ENCODE measurements at places on chromosomes 12 and 14. TPM values are rescaled to one million over a fixed set of nuclear protein-coding genes. Genes with fewer than 3 reads are reported as not detected.

GRCh38 chr12:1611803-1612572, 17.0 kb upstream of the WNT5B start:
- no peak overlapping the region for H3K27ac ChIP-seq
- no peak for DNase-seq
- H3K4me3 ChIP-seq = no peak overlapping the region
- no peaks in the 10 kb centered on the region for H3K27me3 ChIP-seq
- no peaks in the 10 kb centered on the region for H3K36me3 ChIP-seq

DNA sequence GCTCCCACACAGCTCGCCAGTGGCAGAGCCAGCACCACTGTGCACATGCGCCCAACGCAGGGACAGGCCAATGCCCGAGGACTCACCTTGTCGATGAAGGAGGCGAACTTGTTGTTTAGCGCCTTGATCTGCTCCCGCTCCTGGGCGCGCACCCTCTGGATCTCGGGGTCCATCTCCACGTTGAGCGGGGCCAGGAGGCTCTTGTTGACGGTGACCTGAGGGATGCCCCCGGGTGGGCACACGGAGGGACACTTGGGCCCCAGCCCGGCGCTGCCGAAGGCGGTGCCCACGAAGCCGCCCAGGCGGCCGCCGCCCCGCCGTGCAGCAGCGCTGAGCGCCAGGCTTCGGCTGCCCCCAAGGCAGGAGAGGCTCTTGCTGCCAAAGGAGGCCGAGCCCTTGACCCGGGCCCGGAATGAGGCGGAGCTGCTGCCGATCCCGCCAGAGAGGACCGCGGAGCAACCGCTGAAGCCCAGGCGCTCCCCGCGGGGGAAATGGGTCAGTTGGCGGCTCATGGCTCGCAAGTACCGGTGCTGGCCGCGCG, at the start of gene KRT72:
KRT72 (minus strand) TSS at position 523 of the 541 bp plus-strand sequence; CDS start at position 512, 11 bp downstream.
- DNase-seq = no peak
- no peaks in the 10 kb centered on the region for H3K27me3 ChIP-seq
- no peaks in the 10 kb centered on the region for H3K4me1 ChIP-seq
- H3K4me3 ChIP-seq = no peak within 1 kb of the TSS

DNA sequence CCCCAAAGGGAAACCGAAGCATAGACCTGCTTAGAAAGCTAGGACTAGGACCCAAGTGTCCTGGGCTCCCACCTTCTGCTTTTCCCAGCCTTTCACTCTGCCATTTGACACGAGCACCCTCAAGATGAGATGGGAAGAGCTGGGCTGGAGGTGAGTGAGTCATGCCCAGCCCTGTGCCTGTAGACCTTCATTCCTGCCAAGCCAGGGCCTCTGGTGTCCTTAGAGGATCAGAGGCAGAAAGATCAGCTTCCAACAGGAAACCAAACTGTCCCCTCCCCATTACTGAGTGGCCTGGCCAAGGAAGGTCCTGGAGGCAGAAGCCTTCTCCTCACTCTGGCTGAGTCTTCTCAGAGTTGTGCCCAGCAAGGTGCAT, 3.5 kb downstream of the TMEM63C start:
- H3K36me3 ChIP-seq = no peaks in the 10 kb centered on the region
- H3K27ac ChIP-seq = peak overlapping the region; percentile 83
- no peaks in the 10 kb centered on the region for H3K4me1 ChIP-seq
- H3K27me3 ChIP-seq = no peaks in the 10 kb centered on the region
- no peak for DNase-seq

DNA sequence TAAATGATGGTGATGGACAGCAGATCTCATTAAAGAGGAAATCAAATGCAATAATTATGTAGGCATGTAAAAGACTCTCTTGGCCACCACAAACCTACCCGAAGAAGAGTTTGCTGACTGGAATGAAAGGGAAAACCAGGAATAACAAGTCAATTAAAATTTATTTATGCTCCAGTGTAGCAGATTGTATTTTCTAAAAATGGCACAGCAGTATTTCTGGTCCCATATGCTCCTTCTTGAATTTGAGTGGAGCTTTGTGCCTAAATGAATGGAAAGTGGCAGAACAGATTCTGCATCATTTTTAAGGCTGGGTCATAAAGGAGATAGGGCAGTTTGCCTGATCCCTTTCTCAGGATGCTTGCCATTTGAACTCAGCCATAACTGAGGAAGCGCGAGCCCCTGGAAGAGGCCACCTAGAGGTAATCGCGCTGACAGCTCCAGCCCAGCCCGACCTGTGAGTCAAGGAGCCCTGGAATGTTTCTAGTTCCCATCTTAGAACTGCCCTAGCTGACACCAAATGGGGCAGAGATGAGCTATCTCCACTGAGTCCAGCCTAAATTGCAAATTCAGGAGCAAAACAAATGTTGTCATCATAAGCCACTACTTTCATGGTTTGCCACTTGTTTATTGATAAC, 229.2 kb upstream of the TMTC1 start:
- H3K4me3 ChIP-seq = no peak overlapping the region
- H3K4me1 ChIP-seq = no peaks in the 10 kb centered on the region
- no peak for DNase-seq
- no peak overlapping the region for H3K27ac ChIP-seq

- peaks cover 13% of the 10 kb centered on the region for H3K4me1 ChIP-seq
- peaks cover 52% of the 10 kb centered on the region for H3K36me3 ChIP-seq
- H3K27ac ChIP-seq = no peak overlapping the region
- no peak overlapping the region for H3K4me3 ChIP-seq
- no peaks in the 10 kb centered on the region for H3K27me3 ChIP-seq
Measured at GRCh38 chr12:123757561-123757960, 4.5 kb upstream of the DNAH10 start.

DNA sequence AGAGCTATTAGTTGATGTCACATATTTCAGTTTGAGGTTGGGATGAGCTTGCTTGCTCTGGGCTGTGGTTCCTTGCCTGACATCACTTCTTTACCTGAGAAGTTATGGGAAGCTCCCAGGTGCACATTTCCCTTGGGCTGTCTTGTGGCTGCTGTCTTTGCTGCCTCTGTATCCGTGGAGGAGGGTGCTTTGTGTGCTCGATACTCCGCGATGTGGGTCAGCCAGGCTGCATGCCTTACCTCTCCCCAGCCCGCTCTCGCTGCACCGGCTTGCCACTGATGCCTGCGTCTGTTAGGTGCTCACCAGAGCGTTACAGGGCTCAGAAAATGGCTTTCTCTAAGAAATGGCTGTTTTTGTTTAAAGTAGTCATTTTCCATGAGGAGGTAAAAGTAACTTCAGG, 19.6 kb downstream of the PELI2 start:
- no peak overlapping the region for H3K27ac ChIP-seq
- DNase-seq = no peak
- H3K27me3 ChIP-seq = no peaks in the 10 kb centered on the region
- no peak overlapping the region for H3K4me3 ChIP-seq
- H3K36me3 ChIP-seq = no peaks in the 10 kb centered on the region

The KRT75 gene
- not detected for total RNA-seq

The HNRNPA1 gene
- 703 TPM for total RNA-seq

DNA sequence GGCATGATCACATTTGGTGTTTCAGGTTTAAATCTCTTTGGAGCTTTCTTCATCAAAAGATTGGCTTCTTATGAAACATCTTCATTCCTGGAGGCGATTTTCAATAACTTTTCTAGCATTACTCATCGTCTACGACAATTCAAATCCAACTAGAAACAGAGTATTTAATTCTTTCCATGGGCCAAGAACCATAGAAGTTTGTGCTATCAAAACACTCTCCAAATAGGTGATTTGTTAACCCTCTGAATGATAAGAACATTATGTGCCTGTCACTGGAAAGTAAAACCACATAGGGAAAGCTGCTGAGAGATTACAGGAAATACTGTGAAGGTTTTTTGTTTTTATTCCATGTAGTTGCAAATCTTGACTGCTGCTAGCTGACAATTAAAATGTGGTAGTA, 6.9 kb upstream of the DCN start:
- H3K36me3 ChIP-seq = no peaks in the 10 kb centered on the region
- H3K27me3 ChIP-seq = no peaks in the 10 kb centered on the region
- DNase-seq = no peak

The PPP2R5C gene
- total RNA-seq = 89.1 TPM

DNA sequence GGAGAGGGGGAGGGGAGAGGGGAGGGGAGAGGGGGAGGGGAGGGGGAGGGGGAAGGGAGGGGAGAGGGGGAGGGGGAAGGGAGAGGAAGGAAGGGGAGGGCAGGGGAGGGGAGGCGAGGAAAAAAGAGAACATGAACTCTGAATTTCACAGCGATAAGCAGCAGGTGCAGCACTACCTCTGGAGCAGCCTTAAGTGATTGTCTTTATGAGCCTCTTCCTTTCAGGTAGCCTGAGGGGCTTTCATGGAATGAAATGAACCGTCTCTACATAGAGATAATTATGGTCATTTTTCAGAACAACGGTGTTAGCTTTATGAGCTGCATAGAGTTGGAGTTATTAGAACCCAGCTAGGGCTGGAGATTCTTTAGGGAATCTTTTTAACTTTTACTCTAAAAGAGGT, 18.1 kb upstream of the PTCSC3 start:
- H3K4me1 ChIP-seq = no peaks in the 10 kb centered on the region
- no peak for DNase-seq
- H3K27ac ChIP-seq = no peak overlapping the region
- no peaks in the 10 kb centered on the region for H3K36me3 ChIP-seq

DNA sequence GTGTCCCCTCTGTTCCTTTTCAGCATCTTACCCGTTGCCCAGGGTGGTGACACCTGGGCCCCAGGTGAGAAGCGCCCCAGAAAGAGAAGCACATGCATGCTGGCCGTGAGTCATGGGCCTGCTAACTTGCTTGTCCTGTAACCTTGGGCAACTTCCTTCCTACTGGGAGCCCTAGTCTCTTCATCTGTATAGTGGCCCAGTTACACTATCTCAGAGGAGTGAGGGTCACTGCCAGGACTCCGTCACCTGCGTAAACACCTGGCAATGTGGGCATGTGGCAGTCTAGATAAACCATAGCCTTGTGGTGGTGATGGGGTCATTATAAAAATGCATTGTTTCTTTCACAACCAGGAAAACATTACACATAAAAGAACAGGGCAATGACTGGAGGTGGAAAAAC, 125.2 kb downstream of the SLC25A47 start:
- H3K4me3 ChIP-seq = no peak overlapping the region
- no peaks in the 10 kb centered on the region for H3K4me1 ChIP-seq
- no peaks in the 10 kb centered on the region for H3K36me3 ChIP-seq
- DNase-seq = no peak

GRCh38 chr14:75279153-75279762, 630 bp downstream of the FOS start:
- no peaks in the 10 kb centered on the region for H3K36me3 ChIP-seq
- H3K27ac ChIP-seq = peak overlapping the region; percentile 77
- H3K4me3 ChIP-seq = peak overlapping the region; percentile 63
- peaks cover 26% of the 10 kb centered on the region for H3K4me1 ChIP-seq

The IFNG-AS1 gene
- total RNA-seq = 4.1 TPM

DNA sequence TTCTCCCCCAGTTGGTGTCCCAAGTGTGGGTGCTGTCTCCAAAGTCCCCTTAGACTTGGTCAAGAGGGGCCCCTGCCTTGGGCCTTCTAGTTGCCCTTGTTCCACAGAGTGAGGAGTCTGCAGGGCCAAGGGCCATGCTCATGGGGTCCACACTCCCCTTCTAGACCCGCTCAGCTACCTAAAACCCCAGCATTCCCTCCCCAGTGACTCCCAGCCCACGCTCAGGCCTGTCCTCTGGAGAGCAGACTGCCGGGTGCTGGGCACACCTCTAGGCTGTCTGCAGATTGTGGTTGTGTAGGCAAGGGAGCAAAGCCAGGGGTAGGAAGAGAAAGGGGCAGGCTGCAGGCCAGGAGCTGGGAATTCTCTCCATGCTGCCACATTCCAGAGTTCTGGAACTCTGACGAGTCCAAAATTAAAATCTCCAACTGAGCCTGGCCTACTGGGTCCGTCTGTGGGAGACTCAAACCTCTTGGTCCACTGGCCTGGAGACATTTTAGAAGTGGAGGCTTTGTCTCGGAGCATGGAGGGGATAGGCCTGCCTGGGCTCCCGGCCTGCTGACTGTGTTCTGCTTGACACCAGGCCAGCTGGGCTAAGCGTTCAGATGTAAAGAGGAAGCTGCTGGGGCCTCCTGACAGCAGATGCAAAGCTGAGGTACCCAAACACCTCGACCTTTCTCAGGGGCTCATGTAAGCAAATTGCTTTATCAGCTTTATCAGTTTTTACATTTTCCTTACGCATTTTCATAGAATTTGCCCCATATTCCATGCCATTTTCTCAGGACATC, 13.7 kb upstream of the KRT5 start:
- H3K4me1 ChIP-seq = no peaks in the 10 kb centered on the region
- no peak overlapping the region for H3K27ac ChIP-seq
- no peak for DNase-seq

The TAS2R13 gene
- total RNA-seq = 7.9 TPM

The AQP5 gene
- total RNA-seq = not detected

GRCh38 chr14:51022769-51023168, 72.1 kb downstream of the TRIM9 start:
- H3K36me3 ChIP-seq = no peaks in the 10 kb centered on the region
- H3K27me3 ChIP-seq = no peaks in the 10 kb centered on the region

The KRT74 gene
- total RNA-seq = not detected

- peak; percentile 81 for DNase-seq
- H3K27me3 ChIP-seq = no peaks in the 10 kb centered on the region
- H3K27ac ChIP-seq = no peak overlapping the region
- no peak overlapping the region for H3K4me3 ChIP-seq
- no peaks in the 10 kb centered on the region for H3K36me3 ChIP-seq
Measured at GRCh38 chr12:47742253-47742825, 16.3 kb downstream of the RAPGEF3 start.

DNA sequence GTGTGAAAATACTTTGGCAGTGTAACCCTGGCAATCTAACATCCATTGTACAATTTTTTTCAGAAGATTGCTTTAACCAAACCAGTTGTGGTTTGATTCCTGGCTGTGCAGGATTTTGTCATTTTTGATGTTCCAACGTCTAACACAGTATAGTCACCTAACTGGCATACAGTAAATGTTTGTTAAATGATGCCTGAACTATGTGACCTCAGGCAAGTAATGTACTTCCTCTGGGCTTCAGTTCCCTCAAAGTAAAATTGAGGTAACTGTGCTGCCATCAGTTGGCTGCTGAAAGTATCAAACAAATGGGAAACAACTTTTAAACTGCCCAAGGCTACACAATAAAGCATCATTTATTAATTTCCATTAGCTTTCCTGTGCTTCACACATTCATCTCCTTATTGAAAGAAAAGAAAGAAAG, 4.3 kb downstream of the TM7SF3 start:
- no peaks in the 10 kb centered on the region for H3K4me1 ChIP-seq
- no peak for DNase-seq
- no peak overlapping the region for H3K27ac ChIP-seq
- no peaks in the 10 kb centered on the region for H3K36me3 ChIP-seq
- H3K27me3 ChIP-seq = no peaks in the 10 kb centered on the region

- no peak overlapping the region for H3K4me3 ChIP-seq
- no peaks in the 10 kb centered on the region for H3K36me3 ChIP-seq
- peak; percentile 73 for DNase-seq
Measured at GRCh38 chr14:99576304-99576703, 27.7 kb downstream of the CCDC85C start.

GRCh38 chr12:105040476-105040875, 43.8 kb downstream of the ALDH1L2 start:
- no peak overlapping the region for H3K4me3 ChIP-seq
- H3K36me3 ChIP-seq = no peaks in the 10 kb centered on the region
- no peaks in the 10 kb centered on the region for H3K27me3 ChIP-seq

The PIP4P1 gene
- total RNA-seq = 28.2 TPM

The LIN7A gene
- total RNA-seq = 28.2 TPM

- H3K36me3 ChIP-seq = no peaks in the 10 kb centered on the region
- H3K27me3 ChIP-seq = no peaks in the 10 kb centered on the region
- H3K4me1 ChIP-seq = no peaks in the 10 kb centered on the region
- H3K27ac ChIP-seq = no peak overlapping the region
- H3K4me3 ChIP-seq = no peak overlapping the region
- no peak for DNase-seq
Measured at GRCh38 chr14:61229475-61229888, 51.7 kb downstream of the TMEM30B start.

Measured in Peyer's patch (tissue), 4 donors.